RWPE1 (cell line): ENCODE measurements at places on chromosomes 7 and 10.
A peak's percentile ranks its signal among the peaks of the same experiment; 100 is the strongest.

DNA sequence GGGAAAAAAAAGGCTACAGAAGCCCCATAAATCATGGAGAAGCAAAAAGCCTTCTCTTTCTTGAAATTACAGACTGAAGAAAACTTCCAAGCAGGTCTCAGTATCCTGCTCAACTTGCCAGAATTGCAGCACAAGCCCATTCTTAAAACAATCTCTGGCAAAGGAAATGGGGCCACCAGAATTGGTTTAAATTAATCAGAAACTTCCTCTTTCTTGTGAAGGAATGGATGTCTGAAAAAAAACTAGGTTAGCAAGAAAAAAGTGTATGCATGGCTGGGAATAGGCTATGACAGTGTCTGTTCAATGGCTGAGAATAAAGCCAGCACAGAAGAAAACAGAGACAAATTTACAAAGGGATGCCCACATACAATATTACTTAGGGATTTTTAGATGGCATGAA, 59.1 kb downstream of the TFEC start:
- no peak for DNase-seq

DNA sequence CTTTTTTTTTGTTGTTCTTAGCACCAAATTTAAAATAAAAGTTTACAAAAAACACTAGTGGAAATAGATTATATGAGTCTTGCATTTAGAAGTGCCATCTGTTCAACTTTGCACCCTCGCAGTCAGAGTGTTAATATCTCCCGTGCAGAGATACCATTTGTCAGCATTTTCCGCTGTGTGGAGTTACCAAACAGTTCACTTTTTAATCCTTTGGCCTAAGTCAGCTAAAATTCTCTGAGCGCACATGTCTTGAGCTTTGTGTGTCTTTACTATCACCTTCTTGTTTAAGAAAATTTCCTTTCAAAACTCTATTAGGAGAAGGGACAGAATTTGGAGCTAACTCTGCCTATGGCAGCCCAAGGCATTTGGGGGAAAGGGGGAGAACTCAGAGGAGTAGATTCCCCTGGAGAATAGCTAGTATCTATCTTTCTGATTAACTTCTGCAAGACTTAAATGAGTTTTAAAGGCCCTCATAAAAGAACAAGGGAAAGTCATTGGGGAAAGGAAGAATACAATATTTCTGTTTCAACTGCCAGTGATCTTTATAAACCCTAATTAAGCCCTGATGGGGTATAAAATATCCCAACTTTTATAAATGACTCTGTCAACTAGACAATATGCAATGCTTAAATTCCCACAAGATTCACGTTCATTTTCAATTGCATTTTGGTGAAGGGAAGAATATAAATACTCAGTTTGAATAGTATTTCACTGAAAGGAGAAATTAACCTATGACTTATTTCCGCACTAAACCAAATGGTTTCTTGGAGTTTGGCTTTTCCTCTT, 114.9 kb upstream of the RAB11FIP2 start:
- no peak for DNase-seq

DNA sequence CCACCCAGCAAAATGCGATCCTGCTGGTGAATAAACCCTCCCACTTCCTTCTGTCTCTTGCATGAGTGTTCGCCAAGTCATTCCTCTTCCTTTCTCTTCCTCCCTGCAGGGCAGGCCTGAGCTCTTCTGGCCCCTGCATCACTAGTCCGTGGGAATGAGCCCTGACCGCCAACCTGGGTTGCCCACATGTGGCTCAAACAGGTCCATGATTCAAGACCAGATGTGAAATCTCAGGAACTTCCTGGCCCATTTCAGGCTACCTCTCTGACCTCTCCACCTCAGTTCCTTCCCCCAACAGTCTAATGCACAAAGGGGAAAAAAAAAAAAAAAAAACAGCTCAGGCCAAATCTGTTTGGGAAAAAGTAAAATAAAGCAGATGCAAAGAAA, 5.4 kb upstream of the YWHAG start:
- peak; percentile 30 for DNase-seq

DNA sequence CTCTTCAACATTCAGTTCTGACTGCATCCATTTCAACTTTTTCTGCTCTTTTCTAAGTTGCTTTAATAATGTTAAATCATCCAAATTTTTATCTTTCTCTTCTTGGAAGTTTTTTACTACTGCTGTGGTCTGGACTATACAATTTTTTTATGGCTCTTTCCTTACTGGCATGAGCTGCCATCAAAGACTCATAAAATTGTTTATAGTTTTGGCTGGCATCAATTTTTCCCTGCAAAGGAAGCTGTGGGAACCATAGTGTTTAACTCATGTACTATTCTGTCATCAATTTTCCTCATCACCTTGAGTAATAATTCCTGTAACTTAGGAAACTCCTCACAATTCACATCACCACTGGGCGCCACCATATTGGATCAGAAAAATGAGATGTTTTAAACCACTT, 77.6 kb upstream of the A1CF start:
- DNase-seq, result no peak

DNA sequence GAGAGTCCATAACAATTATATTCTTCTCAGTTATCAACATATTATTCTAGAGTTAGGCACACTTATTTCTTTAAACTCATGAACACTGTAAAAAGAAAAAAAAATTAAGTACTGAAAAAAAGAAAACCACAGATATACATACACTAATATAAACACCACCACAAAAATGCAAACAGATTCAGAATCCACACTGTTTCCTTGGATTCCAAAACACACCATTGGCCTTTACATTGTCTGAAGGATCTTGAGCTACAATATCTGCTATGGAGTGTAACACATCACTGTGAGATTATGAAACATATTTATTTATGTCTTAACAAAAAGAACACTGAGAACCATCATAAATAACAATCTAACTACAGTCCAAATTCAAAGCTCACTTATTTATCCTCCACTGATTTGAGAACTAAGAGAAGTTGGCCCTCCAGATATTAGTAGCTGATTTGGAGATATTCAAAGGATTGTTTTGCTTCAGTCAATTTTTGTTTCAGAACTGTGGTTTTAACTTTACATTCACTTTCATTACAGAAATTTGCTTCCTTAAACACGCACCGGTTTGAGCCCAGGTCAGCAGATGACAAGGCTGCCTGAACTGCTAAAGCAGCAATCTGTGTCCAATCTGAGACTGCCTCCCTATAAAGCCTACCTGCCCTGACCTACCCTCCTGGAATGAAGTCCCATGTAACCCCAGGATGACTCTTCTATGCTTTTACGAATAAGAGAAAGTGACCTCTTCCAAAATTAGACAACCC, 47.0 kb upstream of the CDK1 start:
- no peak for DNase-seq

DNA sequence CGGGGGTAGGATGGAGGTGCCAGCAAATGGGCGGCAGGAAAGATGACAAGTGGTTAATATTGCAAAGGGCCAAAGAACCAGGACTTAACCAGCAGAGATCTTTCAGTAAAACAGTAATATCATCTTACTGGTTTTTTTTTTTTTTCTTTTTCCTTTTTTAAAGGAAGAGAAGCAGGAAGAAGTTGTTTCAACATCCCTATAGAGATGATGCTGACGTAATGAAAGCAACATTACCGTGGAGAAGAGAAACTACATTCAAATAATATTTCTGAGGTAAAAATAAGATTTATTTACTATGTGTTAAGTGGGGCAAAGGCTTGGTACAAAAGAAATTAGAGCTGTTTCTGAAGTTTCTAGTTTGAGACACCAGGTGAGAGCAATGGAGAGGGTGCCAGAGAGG, 11.0 kb downstream of the MINDY3 start:
- DNase-seq, result no peak

- DNase-seq, result no peak
Measured at GRCh38 chr7:52498366-52498765, 537.1 kb upstream of the POM121L12 start.

DNA sequence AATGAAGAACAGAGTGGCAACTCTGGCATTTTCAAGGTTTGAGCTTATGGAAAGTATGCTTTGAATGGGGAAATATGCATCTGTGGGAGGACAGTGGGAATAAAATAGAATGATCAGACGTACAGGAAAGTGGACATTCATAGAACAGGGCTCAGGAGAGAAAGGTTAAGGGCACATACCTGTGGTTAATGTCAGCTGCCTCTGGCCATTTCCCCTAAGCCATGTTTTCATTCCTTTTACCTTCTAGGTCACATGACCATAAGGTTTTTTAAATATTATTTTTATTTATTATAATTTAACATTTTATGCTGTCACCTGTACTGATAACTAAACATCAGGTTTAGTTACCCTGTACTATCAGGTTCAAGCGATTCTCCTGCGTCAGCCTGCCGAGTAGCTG, 52.8 kb downstream of the LRRC4 start:
- DNase-seq, result no peak

GRCh38 chr7:153948060-153948459, 104.1 kb upstream of the DPP6 start:
- DNase-seq, result no peak

GRCh38 chr10:88121361-88121760, 257.9 kb downstream of the PTEN start:
- DNase-seq, result no peak

GRCh38 chr7:22566592-22566991, 66.6 kb upstream of the STEAP1B start:
- no peak for DNase-seq
